Stimulated activated CD8-positive, alpha-beta memory T cell treated with anti-CD3 and anti-CD28 coated beads, Interleukin-12 subunit alpha, Interleukin-12 subunit beta, amount 100 ng/mL, for 4 hours (primary cell): ENCODE measurements at places on chromosomes 3 and 15.

DNA sequence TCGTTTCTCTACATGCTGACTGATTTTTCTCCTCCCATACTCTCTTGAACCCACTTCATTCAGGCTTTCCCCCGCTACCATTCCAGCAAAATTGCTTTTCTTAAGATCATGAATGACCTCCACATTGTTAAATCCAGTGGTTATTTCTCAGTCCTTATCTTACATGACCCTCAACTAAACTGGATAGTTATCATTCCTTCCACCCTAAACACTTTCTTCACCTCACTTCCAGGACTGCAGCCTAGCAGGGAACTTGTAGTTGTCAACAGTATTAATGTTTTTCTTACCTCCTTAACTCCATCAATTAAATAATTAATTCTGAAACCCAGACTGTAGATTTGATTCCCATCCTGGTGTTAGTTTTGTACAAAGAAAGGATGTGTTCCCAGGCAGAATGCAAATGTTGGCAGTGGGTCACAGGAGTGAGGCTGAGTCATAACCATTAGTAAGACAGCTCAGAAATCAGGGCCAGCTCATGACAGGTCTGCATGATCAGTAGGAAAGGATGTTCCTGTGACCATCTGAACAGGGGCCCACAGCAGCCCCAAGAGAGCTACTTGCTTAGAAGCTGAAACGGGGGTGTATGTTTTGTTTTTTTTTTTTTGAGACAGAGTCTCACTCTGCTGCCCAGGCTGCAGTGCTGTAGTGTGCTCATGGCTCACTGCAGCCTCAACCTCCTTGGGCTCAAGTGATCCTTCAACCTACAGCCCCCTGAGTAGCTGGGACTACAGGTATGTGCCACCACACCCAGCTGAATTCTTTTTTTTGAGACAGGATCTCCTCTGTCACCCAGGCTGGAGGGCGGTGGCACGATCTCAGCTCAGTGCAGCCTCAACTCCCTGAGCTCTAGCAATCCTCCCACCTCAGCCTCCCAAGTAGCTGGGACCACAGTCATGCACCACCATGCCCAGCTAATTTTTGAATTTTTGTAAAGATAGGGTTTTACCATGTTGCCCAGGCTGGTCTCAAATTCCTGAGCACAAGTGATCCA lies 9.1 kb downstream of the BCL2L10 start:
- no peak for DNase-seq

- no peak for DNase-seq
Observed at GRCh38 chr3:193055352-193055751, 137.7 kb upstream of the MB21D2 start.

DNA sequence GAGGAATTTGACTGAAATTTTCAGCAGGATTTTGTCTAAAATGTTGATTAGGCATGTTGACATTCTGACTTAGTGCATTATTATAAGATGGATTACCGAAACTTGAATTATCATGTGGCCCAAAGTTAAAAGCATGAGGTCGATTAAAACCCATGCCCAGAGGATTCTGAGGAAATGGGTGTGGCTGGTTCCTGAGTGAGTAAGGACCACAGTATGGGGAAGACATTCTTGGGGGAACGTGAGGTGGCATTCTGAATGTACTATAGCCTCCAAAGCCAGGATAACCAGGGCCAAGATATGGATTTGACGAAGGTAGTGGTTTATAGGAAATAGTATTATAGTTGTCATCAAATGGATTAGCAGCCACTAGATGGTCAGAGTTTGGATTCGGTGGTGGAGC lies 38.7 kb upstream of the DNAAF4 start:
- no peak for DNase-seq

DNA sequence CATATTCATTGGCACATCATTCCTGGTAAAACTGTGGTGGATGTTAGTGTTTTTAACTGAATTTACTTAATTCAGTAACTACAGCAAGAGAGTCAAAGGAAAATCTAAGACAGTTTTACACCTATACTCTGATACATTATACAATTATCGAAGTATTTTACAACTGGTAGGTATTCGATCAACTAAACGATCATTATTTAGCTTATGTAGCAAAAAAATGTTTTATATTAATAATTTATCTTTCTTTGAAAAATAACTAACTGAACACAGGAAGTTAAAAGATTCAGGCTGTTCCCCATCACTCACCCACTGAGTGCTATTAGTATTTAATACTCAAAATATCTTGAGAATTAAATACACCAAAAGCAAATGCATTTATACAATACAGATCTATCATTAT lies 21.0 kb downstream of the ICE2 start:
- DNase-seq: no peak

- no peak for DNase-seq
Observed at GRCh38 chr3:44468572-44469520, 8.6 kb downstream of the ZNF445 start.

DNA sequence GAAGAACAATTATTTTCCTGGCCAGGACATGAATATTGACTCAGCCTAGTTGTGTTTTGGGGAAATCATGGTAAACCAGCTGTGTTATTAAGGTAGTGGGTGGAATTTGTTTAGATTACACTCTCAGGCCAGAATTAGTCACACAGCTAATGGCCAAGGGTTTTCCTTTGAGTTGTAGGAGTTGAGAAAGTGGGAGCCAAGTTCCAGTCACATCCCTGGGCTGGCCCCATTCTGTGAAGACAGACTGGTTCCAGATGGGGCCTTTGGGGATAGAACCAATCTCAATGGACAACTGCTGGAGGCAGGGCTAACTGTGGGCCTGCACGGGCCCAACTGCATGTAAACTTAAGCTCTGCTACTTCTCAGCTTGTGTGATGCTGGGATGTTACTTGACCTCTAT lies 1.4 kb upstream of the RASL12 start:
- DNase-seq: no peak

DNA sequence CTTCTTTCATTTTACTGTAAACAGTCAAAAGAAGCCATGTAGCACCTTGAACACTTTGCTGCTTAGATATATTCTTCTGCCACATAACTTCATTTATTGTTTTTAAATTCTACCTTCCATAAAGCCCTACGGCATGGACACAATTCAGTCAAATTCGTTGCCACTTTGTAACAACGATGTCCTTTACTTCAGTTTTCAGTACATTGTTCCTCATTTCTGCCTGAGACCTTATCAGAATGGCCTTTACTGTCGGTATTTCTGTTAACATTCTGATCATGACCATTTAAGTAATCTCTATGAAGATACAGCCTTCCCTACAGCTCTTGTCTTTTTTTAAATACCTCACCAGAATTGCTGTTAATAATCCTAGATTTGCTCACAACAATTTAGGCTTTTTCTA lies 466.9 kb downstream of the NAALADL2 start:
- no peak for DNase-seq
